Stimulated activated CD4-positive, alpha-beta T cell treated with anti-CD3 and anti-CD28 coated beads, Interleukin-4, amount 100 ng/mL, for 4 hours (primary cell): ENCODE measurements at places on chromosomes 6 and 20.
A peak's percentile ranks its signal among the peaks of the same experiment; 100 is the strongest.

GRCh38 chr6:13708736-13709135 lies 2.9 kb downstream of the RANBP9 start:
- DNase-seq = no peak

GRCh38 chr6:44043479-44044153 lies 83.6 kb downstream of the MRPL14 start:
- DNase-seq = no peak

GRCh38 chr20:51419646-51420045 lies 122.9 kb downstream of the NFATC2 start:
- no peak for DNase-seq

DNA sequence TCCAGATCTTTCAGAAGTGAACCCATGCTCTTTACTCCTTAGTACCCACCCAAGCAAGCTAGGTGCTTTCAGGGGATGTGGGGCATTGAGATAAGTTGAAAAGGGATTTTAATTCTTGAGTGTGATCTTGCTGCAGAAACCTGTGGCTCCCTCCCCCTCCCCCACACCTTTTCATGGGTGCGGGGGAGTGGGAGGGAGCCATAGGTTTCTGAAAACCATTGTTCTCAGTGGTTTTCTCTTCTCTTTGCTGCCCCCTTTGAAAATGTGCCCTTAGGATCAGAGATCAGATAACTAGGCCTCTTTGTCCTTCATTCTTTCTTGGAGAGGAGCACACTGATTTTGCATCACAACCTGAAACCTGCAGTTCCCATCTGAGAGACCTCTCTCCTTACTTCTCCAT lies 2.4 kb downstream of the PCSK2 start:
- no peak for DNase-seq

DNA sequence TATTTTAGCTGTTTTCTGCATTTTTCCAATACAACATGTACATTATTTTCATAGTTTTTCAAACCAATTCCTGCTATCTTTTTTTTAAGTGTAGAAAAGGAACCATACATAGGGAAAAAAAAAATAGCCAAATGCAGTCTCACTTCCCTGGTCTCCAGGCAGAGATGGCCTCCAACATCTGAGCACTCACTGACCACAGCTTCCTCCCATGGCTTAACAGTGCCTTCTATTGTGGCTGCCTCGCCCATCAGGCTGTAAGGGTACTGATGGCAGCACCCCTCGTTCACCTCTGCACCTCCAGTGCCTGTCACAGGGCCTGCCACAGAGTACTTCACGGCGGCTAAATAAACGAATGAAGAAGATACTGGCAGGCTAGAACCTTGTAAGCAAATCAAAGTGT lies 591.1 kb downstream of the PTPRT start:
- DNase-seq = no peak

DNA sequence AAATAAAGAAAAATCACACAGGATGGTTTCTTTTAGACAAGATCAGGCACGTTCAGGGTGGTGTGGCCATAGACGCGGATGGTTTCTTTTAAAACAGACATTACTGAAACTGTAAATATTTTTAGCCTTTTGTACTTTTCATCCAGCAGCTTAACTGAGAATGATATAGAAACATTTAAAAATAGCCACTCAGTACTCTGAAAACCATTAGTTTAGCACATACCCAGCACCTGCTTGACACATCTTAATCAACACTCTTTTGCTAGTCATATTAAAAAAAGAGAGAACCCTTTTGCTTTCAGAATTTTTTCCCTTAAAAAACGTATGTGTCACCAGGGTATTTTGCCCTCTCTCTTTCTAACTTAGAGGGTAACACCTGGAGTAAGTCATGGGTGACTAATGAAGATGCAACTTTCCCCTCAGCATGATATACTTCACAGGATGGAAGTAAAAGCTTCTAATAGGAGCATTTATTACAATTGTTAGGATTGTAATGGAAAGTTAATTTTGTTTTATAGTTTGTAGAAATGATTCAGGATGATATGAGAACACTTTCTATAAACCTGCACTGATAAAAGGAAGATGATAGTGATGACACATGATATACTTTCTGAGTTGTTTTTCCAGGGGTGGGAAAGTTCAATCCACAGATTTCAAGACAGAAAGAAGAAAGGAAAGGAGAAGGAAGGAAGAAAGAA lies 45.2 kb downstream of the BACH2 start:
- no peak for DNase-seq

DNA sequence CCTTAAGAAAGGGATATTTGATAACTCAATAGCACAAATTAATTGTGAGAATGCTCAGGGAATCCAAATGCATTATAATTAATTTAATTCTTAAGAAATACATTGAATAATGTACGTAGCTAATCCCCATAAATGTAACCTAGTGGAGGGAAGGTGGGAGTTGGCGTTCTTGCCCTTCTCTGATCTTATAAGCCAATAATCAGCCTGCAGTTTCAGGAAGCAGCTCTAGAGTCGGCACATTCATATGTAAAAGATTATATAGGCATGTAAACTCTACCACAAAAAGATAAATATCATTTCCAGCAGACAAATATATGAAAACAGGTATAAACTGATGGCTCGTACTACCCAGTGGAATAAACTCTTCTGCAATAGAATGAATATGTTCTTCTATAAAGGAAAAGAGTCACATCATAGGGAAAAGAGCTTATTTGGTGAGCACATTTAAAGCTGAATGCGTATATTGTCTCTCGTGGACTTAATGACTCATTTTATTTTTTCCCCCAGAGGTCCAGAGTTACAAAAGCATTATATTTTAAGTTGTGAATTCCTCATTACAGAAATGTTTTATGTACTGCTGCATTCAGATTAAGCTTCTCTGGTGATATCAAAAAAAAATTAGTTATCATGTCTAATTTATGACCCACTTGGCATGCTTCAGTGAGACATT lies 112.2 kb downstream of the TFAP2A start:
- no peak for DNase-seq

DNA sequence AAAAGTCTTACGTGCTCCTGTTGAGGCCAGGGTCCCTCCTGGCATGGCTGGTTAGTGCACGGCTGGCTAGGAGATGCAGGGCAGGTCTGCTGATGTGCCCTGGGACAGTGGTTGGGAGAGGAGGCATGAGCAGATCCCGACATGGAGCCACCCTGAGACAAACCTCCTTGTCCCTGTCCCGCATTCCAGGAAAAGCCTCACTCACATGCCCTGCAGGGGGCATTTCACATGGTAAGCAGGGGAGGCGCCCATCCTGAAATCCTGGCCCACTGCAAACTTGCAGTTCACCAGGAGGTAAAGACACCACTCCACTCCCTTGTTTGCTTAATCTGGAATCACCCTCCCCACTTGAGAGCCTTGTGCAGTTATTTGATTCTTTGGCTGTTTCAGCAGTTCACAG lies 116.7 kb upstream of the SLC24A3 start:
- DNase-seq = no peak

- no peak for DNase-seq
Observed at GRCh38 chr6:128414943-128415342, 105.5 kb downstream of the PTPRK start.

- no peak for DNase-seq
Observed at GRCh38 chr20:42549496-42549895, 640.2 kb downstream of the PTPRT start.

- no peak for DNase-seq
Observed at GRCh38 chr6:22807818-22808217, 238.5 kb downstream of the HDGFL1 start.

DNA sequence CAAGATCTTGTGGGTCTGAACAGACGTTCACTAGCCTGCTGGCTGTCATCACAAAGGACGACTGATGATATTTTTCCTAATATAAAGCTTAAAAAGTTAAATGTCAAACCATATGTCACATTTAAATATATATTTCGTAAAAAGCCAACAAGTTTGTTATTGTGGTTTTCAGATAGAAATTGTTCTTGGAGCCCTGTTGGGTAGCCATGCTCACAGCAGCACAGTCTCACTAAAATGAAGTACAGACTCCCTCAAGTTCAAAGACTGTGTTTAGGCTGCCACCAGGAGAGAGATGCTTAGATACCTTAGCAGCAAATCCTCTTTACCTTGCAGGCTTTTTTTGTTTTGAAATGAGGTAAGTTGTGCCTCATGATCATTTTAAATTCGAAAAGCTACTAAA lies 17.8 kb downstream of the EEF1E1 start:
- no peak for DNase-seq

DNA sequence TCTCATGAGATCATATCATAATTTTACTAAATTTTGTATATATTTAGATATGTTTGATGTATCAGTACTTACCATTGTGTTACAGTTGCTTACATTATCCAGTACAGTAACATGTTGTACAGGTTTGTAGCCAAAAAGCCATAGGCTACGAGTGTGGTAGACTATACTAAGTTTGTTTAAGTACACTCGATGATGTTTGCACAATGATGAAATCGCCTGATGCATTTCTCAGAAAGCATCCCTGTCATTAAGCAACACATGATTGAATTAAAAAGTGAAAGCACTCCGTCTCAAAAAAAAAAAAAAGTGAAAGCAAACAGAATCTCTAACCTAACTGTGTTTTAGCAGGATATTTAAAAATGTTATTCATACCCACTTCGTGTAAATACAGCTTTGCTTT lies 104.9 kb upstream of the TFAP2D start:
- no peak for DNase-seq

DNA sequence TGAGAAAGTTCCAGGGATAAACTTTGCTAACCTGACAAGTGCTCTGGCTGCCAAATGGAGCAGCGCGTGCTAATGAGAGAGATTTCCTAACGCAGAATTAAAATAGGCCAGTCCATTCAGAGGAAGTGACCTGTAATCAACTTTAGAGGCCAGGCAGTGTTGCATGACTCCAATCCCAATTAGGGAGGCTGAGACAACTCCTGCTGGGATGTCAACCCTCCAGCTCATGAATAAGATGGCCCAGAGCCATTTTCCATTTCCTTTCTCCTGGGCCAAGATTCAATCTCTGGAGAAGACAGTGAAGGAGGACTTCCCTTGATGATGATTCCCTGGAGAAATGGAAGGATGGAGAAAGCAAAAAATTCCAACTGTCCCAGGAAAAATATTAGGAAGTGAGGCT lies 241.5 kb upstream of the RNF24 start:
- DNase-seq = no peak

DNA sequence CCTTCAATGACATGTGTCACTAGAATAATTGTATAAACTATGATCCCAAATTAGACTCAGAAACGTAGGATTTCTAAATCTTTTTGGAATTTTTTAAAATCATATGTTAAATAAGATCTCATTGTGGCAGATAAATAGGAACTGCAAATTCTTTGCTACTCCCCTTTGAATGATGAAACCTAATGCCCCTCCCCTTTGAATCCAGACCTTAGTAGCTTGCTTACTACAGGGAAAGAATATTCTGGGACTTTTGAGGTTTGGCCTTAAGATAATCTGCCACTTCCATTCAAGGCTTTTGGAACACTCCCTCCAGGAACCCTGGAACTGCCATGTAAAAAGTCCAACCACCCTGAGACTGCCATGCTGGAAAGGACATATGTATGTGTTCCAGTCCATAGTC lies 7.1 kb downstream of the TDP2 start:
- DNase-seq = no peak

DNA sequence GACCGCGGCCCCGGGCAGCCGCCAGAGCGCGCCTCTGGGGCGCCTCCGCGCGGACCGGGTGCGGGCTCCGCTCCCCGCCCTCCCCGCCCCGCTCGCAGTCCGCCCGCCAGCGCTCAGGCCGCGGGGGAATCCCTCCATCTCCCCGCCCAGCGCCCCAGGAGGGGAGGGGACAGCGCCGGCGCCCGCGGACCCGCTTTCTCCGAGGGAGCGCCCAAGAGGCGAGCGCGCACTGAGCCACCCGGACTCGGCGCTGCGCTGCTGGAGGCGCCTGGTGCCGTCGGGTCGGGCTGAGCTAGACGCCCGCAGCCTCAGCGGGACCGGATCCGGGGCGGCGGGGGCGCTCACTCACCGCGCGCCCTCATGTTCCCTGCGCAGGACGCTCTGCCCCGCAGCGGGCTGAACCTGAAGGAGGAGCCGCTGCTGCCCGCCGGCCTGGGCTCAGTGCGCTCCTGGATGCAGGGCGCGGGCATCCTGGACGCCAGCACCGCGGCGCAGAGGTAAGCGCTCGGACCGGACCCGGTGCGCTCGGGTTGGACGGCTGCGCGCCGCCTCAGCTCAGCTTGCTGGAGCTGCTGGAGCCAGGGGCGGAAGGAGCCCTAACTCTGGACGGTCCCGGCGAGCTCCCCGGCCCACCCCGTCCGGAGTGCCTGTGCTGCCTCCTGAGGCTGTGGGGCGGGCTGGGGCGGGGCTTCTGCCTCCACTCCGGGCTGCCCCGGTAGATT lies 867 bp downstream of the EBF4 start:
- DNase-seq = peak; percentile 44

DNA sequence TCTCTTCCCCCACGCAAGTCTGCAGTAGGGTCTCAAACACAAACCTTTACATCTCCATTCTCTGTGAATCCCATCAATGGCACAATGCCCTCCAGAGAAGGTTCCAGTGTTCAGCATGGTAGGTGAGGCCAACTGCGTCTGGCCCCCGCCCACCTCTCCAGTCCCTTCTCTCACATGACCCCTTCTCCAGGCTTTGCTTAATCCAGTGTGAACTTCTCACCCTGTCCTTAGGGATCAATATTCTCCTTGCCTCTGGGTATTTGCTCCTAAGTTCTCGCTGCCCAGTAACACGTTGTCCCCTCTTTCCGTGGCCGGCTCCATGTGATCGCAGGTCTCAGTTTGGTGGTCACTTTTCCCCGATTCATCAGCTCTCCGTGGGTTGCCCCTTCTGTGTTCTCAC lies 225.1 kb upstream of the PMEPA1 start:
- no peak for DNase-seq

DNA sequence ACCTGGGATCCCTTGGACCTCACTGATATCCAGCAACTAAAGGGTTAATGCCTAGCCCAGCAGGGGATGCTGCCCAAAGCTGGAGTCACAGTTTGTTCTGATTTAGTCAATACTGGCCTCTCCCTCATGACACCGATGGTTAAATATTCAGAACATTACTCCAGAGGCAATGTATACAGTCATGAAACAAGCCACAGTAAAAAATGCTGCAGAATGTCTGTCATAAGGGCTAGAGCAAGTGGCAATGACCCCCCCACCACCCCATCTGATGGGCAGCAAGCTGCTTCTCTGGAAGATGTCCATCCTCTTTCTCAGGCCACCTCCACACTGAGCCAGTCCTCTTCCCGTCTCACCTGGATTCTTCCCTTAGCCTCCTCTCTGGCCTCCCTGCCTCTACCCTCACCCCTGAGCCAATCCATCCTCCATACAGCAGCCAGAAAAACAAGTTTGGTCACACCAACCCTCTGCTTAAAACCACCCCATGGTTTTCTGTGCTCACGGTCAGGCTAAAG lies 99.0 kb upstream of the KCNG1 start:
- no peak for DNase-seq
